Stimulated activated CD4-positive, alpha-beta T cell treated with anti-CD3 and anti-CD28 coated beads, Interleukin-1b, Interleukin-23, amount 100 ng/mL, for 24 hours (primary cell): ENCODE measurements at places on chromosomes 6 and 20.

GRCh38 chr6:157954150-157955117 lies 27.2 kb upstream of the SYNJ2 start:
- no peak for DNase-seq

- DNase-seq, result no peak
Measured at GRCh38 chr6:47375426-47375825, 65.7 kb upstream of the TNFRSF21 start.

GRCh38 chr20:37892001-37892400 lies 10.9 kb upstream of the VSTM2L start:
- no peak for DNase-seq

GRCh38 chr6:168377484-168377855 lies 57.9 kb upstream of the DACT2 start:
- DNase-seq, result no peak

DNA sequence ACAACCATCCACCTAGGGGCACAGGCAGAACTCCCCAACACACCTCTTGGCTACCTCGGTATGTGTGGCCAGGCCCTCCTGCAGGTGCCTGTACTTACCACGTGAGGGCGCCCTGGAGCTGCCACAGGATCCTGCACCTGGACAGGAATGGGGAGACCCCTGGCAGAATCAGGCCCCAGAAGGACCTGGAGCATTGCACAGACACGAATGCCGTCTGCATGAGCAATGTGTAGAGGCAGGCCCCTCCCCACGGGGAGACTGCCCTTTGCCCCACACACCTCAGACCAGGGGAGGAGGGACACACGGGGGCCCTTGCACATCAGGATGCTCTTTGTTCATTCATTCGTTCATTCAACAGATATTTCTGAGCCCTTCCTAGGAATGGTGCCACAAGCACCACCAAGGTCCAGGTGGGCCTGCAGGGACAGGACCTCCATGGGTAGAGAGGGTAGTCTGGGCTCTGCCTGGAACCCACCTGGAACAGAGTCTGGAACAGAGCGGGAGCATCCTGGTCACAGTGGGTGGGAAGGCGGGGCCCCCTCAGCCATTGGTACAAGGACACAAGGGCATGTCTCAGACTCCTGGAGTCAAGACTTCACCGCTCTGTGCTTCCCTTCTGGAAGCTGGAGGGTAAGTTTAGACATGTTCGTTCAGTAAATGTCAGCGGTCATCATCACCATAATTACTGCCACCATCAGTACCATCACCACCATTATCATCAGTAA lies 32.3 kb downstream of the YTHDF1 start:
- peak; percentile 32 for DNase-seq

GRCh38 chr20:16314320-16314719 lies 258.9 kb downstream of the KIF16B start:
- no peak for DNase-seq

- no peak for DNase-seq
Measured at GRCh38 chr6:160427312-160428068, 79.3 kb downstream of the SLC22A3 start.

GRCh38 chr6:148760258-148760534 lies 13.4 kb downstream of the UST start:
- DNase-seq, result no peak

- no peak for DNase-seq
Measured at GRCh38 chr6:136669299-136669699, 119.1 kb upstream of the MAP7 start.

GRCh38 chr6:139981768-139982181 lies 607.3 kb upstream of the CITED2 start:
- DNase-seq, result no peak

DNA sequence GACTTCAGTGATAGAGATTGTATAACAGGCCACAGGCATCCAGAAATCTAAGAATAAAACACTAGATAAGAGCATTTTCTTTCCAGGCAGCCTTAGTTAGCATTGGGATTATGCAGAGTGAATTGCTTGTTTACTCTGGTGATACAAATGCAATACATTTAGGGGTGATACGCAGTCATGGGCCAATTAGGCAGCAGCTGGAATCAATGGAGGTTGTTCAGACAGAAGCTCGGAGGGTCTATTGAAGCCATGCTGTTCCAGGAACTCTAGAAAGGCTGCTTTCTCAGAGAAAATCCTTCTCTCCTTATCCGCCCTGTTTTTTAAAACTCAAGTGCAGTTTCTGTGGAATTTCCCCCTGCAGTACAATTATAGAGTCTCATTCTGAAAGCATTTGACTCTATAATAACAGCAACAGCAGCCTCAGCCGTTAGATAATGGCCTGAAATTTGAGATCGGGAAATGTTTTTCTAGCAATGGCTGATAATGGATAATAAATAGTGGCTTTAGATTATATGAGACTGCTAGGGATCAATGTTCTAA lies 364.3 kb upstream of the HS3ST5 start:
- DNase-seq, result no peak

- DNase-seq, result peak; percentile 45
Measured at GRCh38 chr6:161370880-161371279, 97.0 kb upstream of the AGPAT4 start.

DNA sequence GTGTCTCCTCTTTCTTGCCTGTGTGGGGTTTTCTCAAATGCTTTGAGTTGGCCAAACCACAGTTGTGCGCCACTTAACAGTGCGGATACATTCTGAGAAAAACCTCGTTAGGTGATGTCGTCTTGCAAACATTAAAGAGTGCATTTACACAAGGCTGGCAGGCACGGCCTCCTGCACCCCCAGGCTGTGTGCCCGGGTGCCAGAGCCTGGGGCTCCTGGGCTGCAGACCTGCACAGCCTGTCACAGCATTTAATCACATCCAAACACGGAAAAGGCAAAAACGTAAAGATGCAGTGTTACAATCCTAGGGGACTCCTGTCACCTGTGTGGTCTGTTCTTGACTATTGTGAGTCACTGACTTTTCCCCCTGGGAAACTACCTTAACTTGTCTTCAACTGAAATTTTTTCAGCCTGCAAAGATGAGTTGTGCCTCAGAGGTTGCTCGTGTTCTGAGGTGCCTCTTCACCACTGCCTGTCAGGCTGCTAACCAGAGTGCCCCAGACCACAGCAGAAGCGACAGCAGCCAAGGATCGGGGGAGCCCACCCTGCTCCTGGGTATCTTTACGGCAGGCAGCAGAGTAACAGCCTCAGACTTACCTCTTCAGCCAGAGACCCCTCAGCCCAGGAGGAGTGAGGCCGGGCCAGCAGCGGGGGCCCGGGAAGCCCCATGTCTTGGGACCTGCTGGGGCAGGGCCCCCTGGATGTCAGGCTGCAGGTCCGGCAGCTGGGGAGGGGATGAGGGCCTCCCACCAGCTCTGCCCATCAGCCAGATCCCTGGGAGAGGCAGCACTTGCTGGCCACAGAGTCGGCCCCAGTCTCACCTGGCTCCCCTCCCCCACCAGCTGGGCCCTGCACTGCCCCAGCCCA lies 683 bp upstream of the C20orf204 start:
- no peak for DNase-seq

DNA sequence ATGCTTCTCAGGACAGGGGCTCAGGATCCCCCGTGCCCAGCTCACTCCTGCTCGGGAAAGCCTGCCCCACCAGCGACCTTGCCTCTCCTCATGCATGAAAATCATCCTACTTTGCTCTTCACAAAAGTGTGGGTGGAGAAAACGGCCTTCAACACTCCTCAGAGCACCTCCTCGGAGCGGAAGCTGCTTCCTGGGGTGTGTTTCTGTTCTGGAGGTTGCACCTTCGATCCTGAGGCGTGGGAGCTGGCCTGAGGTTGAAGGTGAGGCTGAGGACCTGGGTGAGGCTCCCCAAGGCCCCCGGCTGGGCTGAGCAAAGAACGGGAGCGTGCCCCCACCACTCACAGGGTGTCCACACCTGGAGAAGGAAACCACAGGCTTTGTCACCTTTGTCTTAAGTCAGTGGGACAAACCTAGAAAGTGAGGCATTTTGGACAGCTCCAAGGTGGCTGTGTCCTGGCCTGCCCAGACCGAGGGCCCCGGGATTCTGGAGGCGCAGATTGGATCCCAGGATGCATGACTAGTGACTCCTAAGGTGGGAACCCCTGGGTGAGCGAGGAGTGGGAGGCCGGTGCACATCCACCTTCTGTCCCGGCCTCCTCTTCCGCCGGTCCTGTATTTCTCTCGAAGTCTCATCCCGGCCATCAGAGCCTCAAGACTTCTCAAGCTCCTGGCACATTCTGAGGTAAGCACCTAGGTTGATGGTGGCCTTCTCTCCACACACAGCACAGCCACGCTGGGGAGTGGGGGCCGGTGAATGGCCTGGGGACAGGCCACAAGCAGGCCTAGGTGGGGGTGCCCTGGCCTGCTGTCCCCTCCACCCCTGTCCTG lies 104.7 kb downstream of the TMEM242 start:
- no peak for DNase-seq

DNA sequence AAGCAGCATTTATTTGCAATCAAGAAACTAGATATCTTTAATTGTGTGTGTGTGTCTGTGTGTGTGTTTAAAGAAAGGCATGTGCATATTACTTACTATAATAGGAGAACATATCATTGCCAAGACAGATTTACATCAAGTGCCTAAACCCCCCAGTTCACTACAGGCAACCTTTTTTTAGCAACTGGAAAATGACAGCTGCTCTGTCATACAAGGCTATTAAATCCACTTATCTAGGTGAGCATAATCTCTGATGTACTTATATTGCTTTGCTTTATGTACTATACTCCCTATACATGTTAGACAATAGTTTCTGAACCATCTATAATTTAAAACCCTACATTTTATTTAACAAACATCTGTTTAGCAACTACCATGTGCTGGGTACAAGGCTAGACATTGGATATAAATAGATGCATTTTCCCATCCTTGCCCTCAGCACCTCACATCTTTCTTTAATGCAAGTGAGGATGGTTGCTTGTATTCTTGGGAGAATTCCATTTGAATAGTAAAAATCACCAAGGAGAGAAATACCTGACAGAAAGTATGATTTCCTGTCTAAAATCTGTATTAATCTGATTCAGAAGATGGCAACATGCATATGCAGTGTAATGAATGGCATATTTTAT lies 398.3 kb downstream of the LAMA2 start:
- DNase-seq, result no peak

GRCh38 chr6:37050045-37050853 lies 44.8 kb downstream of the FGD2 start:
- no peak for DNase-seq

DNA sequence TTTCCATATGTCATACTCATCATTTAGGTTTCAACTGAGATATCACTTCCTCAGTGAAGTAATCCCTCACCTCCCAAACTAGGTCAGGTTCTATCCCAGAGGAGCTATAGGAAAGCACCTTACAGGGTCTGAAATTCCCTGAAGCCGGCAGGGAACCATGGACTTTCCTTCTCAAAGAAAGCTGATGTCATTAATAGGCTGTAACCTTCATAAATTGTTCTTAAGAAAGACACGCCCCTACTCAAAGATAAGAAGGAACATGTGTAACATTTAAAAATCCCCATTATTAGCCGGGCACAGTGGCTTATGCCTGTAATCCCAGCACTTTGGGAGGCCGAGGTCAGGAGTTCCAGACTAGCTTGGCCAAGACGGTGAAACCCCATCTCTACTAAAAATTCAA lies 50.0 kb upstream of the RNGTT start:
- no peak for DNase-seq

GRCh38 chr6:133992992-133993680 lies 40.1 kb downstream of the TBPL1 start:
- no peak for DNase-seq

GRCh38 chr6:73460056-73460455 lies 1.5 kb upstream of the MTO1 start:
- no peak for DNase-seq

DNA sequence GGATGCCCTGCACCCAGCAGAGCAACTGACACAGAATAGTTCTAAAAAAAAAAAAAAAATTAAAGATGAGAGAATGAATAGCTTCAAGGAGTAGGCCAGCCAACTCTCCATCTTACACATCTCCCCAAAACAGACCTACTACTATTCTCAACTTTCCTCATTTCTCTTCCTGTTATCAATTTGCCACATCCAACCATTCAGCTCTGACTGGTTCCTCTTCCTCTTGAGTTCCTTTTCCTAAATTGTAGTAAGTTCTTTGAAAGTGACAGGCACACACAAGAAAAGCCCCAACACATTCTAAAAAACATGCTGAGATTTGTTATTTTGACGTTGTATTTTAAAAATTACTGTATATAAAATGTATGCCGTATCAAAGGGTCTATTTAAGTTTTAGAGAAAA lies 117.2 kb downstream of the PDSS2 start:
- DNase-seq, result no peak

- no peak for DNase-seq
Measured at GRCh38 chr6:48184648-48185047, 73.7 kb upstream of the PTCHD4 start.

DNA sequence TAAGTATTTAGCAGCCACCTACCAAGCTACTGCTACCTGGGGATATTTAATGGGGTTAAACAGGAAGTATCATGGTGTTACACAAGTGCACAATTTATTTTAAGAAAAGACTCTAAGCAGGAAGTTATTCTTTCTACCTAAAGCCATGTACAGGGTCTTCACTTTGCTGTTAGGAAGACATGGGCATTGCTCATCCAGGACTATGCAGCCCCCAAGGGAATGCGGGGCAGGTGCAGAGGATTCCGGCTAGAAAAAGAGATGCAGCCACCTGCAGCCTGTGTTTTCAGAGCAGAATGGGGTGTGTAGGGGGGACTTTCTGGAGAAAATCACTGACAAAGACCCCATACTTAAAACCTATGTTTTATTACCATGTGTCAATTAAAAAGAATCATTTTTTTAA lies 399.1 kb upstream of the NOX3 start:
- DNase-seq, result no peak

DNA sequence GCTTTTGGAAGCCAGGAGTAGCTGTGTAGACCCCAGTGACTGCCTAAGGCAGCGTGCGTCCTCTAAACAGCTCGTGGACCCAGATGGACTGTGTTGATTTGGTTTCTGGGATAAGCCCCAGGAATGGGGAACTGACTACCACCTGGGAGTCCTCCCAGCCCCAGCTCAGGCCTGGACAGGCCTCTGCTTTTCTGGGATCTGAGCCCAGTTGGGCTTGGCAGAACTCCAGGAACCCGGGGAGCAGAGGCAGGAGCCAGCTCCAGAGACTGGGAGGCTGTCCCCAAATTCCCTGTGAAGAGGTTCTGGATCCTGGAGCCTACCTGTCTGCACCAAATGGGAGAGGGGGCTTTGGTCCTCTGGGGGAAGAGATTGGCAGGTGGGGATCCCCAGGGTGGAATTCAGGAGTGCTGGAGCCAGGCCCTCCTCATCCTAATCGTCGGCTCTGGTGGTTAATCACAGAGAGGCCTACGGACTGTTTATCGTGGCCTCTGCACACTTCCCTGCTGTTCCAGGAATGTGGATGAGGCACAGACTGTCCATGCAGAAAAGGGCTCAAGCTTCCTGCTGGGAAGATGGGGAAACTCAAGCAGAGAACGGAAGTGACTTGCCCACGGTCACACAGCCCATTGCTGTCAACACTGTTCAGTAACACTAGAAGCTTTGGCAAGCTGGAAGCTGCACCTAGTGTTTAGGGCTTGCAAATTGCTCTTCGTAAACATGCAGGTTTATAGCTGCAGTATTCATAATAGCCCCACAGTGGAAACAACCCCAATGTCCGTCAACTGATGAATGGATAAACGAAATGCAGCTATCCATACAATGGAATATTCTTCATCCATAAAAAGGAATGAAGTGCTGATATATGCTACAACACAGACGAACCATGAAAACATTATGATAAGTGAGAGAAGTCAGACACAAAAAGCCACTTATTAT lies 100.6 kb downstream of the KCNB1 start:
- DNase-seq, result no peak
